ENCODE measurements at places on chromosomes 16 and 17. TPM values are rescaled to one million over a fixed set of nuclear protein-coding genes. Genes with fewer than 3 reads are reported as not detected.

Gene DHX40
- 30.2 TPM for total RNA-seq

Gene CA7
- not detected for total RNA-seq

Gene NPIPB9
- 1.7 TPM for total RNA-seq

Gene HIGD1B
- total RNA-seq: not detected

Gene DNAI2
- total RNA-seq: 0.06 TPM

Gene TMEM100
- total RNA-seq: not detected

Gene GPRC5C
- 62.9 TPM for total RNA-seq

Gene MTSS2
- 101 TPM for total RNA-seq

Gene CCL8
- not detected for total RNA-seq

Gene TLCD2
- total RNA-seq: 1.8 TPM

Gene TSPOAP1
- not detected for total RNA-seq

Gene CD300E
- total RNA-seq: not detected

Gene CLDN6
- total RNA-seq: 0.40 TPM

Gene TBC1D3I
- total RNA-seq: 0.10 TPM

Gene SLC47A1
- total RNA-seq: 20.2 TPM

Gene HEXD
- 13.0 TPM for total RNA-seq

Gene SMIM36
- not detected for total RNA-seq

Gene PYDC1
- total RNA-seq: not detected

Gene APOH
- 4.3 TPM for total RNA-seq

Gene SRCIN1
- total RNA-seq: 2.7 TPM

Gene RNU2-1
- total RNA-seq: not detected

Gene ABI3
- not detected for total RNA-seq

Gene TBC1D3C
- total RNA-seq: not detected

Gene MYH3
- 0.64 TPM for total RNA-seq

Gene GFAP
- 0.68 TPM for total RNA-seq

Gene ZNF624
- total RNA-seq: 1.4 TPM

Gene AOC3
- total RNA-seq: 1.4 TPM

Gene VWA3A
- 0.07 TPM for total RNA-seq

Gene LRRC46
- total RNA-seq: 3.4 TPM

Gene MMP2
- total RNA-seq: 13.1 TPM

Gene TMC6
- total RNA-seq: 9.6 TPM

Gene MT4
- total RNA-seq: not detected

Gene TPSG1
- total RNA-seq: not detected

Gene ATP2A3
- 5.5 TPM for total RNA-seq

Gene CTRB1
- not detected for total RNA-seq

Gene KRT17
- total RNA-seq: 1.9 TPM

Gene TEKT5
- total RNA-seq: 0.17 TPM

Gene CCDC144A
- total RNA-seq: 1.2 TPM

Gene KRTAP2-2
- not detected for total RNA-seq
